ENCODE measurements at places on chromosomes 7 and 10. TPM values are rescaled to one million over a fixed set of nuclear protein-coding genes. Genes with fewer than 3 reads are reported as not detected.

DNA sequence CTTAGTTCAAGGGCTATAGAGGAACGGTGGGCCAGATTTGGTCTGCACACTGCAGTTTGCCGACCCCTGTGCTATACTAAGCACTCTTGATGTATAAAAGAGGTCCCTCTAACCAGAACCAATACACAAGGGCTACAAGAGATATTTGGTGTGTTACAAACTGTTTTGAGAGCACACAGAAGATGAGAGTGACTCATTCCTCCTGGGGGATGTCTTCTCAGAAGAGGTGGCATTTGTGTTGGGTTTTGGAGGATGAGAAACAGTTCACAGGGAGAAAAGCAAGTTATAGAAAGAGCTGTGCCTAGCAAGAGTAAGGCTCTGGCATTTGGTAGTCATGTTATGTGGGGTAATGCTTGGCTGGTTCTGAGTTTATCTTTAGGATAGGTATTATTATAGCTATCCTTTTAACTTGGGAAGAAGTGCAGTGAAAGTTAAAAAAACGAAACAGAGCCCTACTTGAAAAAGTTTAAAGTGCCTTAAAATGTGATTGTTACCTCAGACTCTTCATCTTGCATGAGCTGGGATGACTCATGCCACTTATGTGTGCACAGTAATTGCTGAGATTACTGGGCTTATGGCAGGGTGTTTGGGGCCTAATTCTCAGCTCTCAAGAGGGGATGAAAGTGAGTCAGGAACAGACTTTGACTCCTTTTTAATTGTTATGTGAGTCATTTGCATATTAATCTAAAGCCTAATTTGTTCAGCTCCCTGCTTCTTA, 160.4 kb downstream of the KIF20B start:
- no peak for DNase-seq

The MRLN gene
- total RNA-seq, result not detected

- no peak for DNase-seq
These were observed 190.1 kb downstream of the SUGCT start for GRCh38 chr7:40324914-40325313.

DNA sequence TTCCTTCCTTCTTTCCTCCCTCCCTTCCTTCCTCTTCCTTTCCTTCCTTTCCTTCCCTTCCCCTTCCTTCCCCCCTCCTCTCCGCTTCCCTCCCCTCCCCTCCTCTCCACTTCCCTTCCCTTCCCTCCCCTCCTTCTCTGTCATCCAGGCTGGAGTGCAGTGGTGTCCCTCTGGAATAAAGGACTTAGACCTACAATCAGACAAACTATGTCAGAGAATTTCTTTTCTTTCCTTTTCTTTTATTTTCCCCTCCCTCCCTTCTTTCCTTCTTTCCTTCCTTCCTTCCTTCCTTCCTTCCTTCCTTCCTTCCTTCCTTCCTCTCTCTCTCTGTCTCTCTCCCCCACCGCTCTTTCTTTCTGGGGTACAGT, 242.2 kb downstream of the GATA3 start:
- no peak for DNase-seq

The AEBP1 gene
- 856 TPM for total RNA-seq

DNA sequence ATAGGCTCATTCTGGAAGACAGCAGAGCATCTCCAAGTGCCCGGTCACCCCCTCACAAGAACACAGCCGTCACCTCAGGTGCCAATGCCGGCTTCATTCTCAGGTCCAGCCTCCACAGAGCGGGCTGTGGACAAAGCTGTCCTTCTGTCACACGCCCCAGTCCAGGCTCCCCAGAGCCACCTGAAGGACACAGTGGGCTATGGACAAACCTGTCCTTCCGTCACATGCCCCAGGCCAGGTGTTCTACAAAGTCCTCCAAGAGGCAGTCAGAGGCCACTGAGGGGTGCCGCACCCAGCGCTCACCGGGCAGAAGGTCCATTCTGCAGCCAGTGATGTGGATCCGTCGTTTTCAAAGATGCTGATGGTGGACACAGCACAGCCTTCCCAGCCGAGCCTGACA, 173.2 kb upstream of the PPP2R2D start:
- DNase-seq, result peak; percentile 53

DNA sequence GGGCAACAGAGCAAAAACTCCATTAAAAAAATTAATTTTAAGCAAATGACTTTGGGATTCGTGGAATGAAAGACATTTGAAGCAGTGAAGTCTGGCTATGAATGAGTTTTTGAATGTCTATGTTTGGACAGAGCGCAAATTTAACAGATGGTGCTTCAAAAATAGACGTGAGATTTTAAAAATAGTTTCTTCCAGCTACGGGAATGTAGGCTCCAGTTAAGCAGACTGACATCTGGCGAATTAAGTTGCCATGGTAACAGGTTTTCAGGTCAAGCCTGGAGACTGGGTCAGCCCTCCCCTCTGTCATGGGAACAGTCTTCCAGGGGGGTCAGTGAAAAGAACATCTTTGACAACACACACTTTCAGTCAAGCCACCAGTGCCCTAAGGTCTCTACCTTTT, 62.0 kb downstream of the MYOF start:
- DNase-seq, result no peak

DNA sequence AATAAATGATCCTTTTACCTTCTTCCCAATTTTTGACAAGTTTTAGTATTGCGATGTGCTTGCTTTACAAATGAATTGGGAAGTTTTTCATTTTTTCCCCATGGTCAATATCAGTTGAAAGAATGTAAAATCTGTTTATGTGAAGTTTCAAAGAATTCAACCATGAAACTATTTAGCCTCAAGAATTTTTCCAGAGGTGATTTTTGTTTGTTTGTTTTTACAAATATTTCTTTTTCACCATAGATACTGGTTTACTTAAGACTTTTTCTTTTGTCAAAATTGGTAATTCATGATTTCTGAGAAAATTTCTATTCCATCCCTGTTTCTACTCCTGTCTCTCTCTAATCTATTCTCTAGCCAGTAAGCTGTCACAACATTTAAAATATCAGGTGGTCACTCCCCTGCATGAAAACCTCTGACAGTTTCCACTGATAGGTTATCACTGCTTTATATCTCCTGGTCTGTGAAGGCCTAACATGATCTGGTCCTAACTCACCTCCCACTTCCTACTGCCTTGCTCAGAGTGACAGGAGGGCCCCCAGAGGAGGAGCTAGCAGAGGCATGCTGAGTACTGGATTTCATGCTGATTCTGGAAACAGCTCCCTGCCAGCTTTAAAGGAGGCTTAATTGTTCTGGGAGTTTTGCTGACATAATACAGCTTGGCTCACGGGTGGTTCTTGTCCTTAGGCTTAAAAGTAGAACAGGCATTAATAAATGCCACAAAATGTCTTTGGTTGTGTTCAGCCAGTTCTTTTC, 7.6 kb upstream of the ARMS2 start:
- no peak for DNase-seq

DNA sequence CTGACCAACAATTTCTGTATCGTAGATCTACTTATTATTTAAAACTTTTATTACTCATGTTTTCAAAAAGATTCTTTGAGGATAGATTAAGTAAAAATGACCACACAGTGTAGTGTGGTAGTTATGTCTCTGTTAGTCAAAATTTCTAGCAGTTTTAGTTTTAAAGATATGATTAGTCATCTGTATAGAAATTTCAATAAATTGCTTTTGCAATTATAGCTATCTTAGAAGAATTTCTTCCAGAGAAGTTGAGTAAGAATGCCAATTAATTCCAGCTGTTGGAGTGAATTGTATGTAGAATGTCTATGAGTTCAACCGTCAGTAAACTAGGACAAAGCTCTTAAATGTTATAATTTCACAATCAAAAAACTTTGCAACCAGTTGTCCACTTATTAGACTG, 229.7 kb downstream of the CDK14 start:
- DNase-seq, result no peak

DNA sequence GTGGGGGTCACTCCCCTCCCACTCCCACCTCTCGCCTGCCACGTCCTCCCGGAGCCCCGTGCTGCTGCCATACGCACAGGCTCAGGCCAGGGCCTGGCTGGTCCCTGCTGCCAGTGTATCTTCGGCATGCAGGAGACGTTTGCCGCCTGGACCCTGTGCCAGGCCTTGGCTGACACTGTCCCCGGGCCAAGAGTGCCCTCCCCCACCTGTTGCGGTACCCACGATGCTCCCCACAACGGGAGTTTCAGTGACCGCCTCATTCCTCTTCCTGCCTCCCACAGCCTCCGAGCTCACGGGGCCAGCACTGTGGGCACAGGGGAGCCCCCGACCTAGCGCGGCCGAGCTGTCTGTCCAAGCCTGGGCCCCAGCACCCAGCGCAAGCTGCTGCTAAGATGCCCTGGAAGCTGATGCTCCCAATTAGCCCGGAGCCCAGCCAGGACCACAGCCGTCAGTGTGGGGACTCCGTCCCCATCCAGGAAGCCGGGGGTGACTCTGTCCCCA, 7.4 kb downstream of the TTYH3 start:
- no peak for DNase-seq

DNA sequence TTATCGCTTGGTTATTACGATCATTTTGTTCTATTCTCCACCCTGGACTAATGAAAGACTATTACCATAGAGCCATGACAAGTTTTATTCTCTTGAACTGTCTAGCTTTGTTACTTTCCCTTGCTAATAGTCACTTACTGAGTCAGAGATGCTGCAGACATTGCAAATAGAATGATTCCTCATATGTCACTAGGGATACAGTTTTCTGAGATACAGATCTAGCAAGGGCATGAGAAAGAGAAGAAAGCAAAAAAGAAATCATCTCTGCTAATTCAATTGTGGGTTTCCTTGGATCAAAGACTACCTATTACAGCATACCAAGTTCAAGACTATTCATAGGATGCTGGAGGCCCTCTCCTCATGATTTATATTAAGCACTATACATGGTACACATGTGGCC, 204.3 kb downstream of the MBL2 start:
- no peak for DNase-seq

GRCh38 chr7:7104314-7104698, 78.0 kb upstream of the C1GALT1 start:
- DNase-seq, result no peak

GRCh38 chr7:3520206-3520605, 219.2 kb downstream of the SDK1 start:
- DNase-seq, result no peak

GRCh38 chr7:29620556-29620930, 56.9 kb downstream of the PRR15 start:
- no peak for DNase-seq

GRCh38 chr10:43322331-43322730, 49.1 kb upstream of the FXYD4 start:
- no peak for DNase-seq

The AGAP5 gene
- total RNA-seq, result 8.1 TPM

DNA sequence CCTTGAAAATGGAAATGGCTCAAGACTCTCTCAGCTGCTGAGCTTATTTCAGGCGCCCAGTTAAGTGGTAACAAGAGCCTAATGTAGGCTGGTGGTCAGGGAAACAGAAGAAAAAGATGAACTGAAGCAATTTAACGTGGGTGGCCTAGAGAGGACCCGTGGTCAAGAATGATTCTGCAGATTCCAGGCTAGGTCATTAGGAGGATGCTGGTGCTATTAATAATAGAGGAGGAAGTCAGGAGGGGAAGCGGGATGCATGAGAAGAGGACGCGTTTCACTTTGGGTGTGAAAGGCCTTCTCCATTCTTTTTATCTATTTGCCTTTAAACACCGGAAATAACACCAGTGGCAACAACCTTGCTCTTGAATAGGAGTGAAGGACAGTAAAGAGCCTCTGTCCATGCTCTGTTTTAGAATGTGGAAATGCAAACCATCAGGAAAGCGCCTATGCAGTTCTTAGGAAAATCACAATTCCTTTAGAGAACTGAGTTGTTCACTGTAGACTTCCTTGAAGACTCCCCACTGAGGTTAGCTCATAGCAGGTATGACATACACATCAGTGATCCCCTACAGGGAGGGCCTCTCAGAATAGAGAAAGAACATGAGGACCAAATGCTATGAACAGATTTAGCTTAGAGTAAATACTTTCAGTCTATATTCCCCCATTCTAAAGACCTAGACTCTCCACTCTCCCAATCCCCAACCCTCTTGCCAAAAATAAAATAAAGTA, 8.6 kb downstream of the LIPA start:
- DNase-seq, result no peak

DNA sequence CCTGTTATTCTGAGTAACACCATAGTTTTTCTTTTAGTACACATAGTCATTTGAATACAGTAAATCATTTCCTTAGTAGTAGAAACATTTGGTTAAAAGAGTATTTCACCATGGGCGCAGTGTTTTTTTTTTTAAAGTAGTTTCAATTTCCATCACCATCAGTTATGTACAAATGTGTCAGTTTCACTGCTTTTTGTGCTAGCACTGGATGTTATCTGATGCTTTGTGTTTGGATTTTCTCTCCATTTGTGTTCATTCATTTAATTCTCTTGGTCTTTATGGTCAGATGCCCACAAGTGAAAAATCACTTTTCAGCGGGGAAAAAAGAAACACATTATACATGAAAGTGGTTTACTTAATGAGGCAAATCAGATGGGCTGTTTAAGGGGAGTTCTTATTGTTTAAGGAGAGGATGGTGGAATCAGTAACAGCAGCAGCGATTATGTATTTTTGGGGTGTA, 16.0 kb upstream of the HK1 start:
- DNase-seq, result no peak

GRCh38 chr7:152850420-152850819, 90.9 kb downstream of the ACTR3B start:
- DNase-seq, result no peak

DNA sequence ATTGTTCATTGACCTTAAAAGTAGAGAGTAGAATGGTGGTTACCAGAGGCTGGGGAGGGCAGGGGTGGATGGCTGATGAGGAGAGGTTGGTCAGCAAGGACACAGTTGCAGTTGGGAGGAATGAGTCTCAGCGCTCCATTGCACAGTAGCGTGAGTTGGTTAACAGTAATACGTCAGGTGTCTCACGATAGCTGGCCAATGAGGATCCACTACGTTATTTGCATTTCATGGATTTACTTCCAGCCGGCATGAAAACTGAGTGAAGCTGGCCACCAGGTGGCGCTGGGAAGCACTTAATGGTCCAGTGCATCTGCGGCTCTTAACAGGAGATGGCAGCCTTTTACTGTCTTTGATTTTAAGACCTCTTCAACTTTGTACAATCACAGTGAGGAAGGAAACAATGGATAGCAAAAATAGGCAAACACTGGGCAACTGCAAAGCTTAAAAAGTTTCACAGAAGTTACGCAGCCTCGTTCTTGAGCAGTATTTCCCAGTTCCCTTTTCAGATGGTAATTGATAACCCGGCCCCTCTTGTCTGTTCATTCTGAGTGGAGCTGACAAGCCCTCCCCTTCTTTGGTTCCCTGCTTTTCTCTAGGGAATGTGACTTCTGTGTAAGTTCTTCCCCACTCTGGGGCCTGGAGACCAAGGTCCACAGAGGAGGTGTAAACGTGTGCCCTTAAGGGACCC, 23.7 kb downstream of the AKR1E2 start:
- DNase-seq, result peak; percentile 98

DNA sequence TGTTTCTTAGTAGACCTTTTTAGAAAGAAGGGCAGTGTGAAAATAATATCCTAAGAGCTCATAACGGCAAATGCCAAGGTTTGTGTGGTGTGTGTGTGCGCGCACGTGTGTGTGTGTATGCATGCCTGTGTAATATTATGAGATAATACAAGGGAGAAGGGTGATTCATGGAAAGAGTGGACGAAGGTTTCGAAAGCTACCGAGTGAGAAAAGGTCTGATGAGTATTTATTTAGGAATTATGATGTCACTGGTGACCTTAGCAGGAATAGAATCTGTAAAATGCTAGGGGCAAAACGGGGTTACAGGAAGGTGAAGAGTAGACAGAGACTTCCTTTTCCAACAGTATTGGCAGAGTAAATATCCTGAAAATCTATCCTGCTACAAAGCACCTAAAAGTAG, 107.3 kb downstream of the AHR start:
- no peak for DNase-seq

GRCh38 chr10:49700997-49701396, 21.5 kb downstream of the C10orf53 start:
- no peak for DNase-seq

GRCh38 chr10:1687190-1687589, 50.1 kb downstream of the ADARB2 start:
- DNase-seq, result no peak

The SRGN gene
- 230 TPM for total RNA-seq

Data from aorta (tissue), 5 donors.